ENCODE measurements at places on chromosomes 5 and 9.
A peak's percentile ranks its signal among the peaks of the same experiment; 100 is the strongest.

DNA sequence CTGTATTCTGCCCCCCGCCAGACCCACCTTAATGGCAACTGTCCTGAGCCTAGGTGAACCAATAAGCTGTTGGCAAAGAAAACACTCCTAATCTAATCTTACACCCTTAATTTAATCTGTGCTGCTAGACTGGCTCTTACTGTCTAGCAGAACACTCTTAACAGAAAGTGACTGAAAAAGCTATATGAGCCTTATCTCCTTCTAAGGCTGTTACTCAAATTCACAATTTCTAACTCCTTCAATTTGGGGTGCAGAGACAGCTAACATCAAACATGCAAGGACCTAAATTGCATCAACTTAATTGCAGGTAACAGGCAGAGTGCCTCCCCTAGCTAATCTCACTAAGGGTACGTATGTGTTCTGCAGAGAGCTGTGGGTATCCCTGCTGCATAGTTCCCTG is 49.5 kb upstream of the MAP1B start:
- DNase-seq = no peak

DNA sequence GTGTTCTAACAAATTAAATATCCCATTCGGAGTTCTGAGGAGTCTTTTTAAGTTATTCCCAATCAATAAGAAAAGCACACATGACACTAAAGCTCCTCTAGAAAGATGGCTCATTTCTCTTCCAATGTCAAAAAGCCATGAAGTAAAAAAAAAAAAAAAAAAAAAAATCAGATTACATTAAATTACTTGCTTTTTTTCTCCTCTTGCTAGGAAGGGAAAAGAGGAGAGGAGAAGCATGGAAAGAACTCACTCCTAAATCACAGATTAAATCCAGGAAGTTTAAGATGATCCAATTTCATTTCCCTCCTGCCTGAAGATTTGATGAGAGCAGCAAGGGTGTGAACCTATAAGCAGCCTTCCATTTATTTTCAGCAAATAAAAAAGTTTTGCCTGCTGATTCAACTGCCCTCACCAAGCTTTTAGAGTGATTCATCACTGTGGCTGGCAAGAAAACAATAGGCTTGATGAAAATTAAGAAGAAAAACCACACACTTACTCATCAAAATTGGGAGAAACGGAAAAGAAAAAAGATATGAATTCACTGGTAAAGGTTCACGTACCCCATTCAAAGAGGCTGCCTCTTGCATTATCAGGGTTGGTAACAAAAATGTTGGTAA is 19.7 kb downstream of the MYO10 start:
- DNase-seq = peak; percentile 96

DNA sequence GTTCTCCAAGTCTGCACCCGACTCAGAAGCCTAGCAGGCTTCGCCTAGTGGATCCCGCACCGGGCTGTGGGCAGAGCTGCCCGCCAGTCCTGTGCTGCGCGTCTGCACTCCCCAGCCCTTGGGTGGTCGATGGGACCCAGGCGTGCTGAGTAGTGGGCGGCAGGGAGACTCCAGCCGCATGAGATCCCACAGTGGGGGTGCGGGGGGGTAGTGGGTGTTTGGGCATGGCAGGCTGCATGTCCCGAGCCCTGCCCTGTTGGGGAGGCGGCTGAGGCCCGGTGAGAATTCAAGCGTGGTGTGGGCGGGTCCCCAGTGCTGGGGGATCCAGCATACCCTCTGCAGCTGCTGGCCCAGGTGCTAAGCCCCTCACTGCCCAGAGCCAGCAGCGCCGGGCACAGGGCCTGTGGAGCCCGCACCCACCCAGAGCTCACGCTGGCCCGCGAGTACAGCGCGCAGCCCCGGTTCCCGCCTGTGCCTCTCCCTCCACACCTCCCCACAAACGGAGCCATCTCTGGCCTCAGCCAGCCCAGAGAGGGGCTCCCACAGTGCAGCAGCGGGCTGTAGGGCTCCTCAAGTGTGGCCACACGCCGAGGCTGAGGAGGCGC is 53.9 kb upstream of the BNC2 start:
- DNase-seq = no peak

- DNase-seq = no peak
Observed at GRCh38 chr5:135537271-135537670, 1.5 kb upstream of the NEUROG1 start.

GRCh38 chr5:116645627-116646026 is 71.0 kb upstream of the SEMA6A start:
- DNase-seq = no peak

DNA sequence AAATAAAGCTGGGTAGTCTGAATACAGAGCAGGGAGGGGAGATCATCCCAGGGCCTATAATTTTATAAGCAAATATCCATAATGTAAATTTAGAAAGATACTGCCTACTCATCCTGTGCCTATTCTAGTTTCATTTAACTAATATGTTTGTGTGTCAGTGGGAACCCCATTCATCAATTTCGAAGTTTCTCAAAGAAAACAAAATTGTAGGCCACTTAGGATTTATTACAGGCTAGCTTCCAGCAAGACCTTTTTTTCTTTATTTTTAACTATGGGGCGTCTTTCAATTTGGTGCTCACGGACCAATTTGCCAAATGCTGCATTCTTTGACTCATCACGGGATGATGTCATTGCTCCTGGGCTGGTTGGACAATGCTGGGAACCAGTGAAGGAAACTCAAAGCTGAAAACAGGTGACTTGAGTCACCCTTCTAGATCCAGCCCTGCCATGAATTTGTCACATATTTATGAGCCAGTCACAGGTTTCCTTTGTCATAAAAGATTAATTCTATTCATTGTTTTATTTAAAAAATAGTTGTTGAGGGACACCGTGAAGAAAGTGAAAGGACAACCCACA is 13.4 kb downstream of the PCSK5 start:
- peak; percentile 4 for DNase-seq

- peak; percentile 7 for DNase-seq
Observed at GRCh38 chr5:43304525-43304924, 8.7 kb downstream of the HMGCS1 start.

DNA sequence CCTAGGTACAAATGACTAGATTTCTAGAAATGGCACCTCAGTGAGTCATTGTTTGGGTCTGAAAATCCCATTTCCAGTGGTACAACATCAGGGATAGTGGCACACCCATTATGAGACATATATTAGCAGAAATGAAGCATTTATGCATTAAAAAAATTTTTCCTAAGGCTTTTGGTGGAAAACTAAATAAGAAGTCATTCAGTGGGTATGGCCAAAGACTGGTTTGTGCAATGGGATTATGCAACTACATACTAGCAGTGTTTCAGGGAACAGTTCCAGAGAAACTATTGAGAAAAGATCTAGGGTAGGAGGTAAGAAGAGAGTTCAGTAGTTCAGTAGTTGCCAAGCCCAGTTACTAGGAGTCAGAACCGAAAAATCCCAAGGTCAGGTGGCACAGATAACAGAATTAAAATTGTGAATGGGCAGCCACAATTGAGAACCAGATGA is 106.5 kb upstream of the HAPLN1 start:
- peak; percentile 15 for DNase-seq

- DNase-seq = no peak
Observed at GRCh38 chr5:68369023-68369359, 153.4 kb downstream of the PIK3R1 start.

GRCh38 chr5:154962494-154962893 is 21.6 kb downstream of the MRPL22 start:
- peak; percentile 55 for DNase-seq

GRCh38 chr5:10034001-10034400 is 215.7 kb downstream of the ATPSCKMT start:
- DNase-seq = peak; percentile 28

DNA sequence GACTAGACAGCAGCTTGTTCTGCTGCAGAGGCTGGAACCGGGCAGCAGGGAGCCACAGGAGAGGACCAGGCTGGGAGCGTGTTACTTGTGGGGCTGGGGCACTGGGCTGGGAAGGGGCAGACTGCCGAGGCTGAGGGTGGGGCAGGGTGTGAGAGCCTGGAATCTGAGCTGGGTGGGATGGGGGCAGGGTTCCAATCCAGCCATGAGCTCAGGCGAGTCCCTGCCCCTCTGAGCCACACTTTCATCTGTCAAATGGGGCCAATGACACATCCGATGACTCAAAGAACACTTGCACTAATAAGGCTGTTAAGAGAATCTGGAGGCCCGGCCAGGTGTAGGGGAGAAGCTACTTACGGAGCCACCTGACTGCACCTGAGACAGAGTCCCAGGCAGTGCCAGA is 18.7 kb upstream of the WDR38 start:
- peak; percentile 60 for DNase-seq

- no peak for DNase-seq
Observed at GRCh38 chr5:1820381-1820780, 19.2 kb downstream of the NDUFS6 start.

DNA sequence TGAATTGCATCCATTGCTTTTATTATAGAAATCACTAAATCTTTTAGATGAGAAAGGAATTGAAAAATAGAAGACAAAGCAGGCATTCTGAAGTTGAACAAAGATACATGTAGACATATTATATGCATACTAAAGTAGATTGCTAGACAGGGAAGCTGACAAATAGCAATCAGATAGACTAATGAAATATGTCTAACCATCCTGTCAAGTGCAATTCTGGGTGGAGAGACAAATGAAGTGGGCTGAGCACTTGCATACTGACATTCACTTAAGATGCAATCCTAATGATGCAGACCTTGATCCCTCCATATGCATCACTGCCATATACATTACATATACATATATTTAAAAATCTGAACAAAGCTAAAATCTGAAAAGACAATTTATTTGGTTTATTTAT is 1130.0 kb upstream of the CDH6 start:
- no peak for DNase-seq

Measured in EH (cell line).